ENCODE measurements at places on chromosomes 3 and 15.

GRCh38 chr3:58072052-58072762 lies 64.0 kb downstream of the FLNB start:
- peak; percentile 81 for DNase-seq

DNA sequence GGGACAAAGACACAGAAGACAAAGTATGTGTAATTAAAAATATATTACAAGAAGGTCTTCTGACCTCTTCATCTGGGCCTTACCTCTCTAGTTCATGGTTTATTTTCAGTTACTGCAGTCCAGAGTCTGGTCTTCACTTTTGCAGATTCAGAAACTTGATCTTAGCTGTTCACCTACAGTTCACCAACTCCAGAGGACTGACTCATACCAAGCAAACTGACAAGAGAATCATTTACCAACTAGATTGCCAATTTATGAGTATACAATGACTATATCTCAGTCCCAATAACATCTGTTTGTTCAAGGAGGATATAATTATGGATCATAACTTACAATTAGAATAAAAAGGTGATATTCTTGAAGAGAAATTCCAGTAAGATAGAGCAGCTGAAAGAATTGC lies 9.0 kb downstream of the P2RY1 start:
- peak; percentile 42 for DNase-seq

- DNase-seq, result no peak
Measured at GRCh38 chr3:69568458-69568857, 170.8 kb upstream of the MITF start.

DNA sequence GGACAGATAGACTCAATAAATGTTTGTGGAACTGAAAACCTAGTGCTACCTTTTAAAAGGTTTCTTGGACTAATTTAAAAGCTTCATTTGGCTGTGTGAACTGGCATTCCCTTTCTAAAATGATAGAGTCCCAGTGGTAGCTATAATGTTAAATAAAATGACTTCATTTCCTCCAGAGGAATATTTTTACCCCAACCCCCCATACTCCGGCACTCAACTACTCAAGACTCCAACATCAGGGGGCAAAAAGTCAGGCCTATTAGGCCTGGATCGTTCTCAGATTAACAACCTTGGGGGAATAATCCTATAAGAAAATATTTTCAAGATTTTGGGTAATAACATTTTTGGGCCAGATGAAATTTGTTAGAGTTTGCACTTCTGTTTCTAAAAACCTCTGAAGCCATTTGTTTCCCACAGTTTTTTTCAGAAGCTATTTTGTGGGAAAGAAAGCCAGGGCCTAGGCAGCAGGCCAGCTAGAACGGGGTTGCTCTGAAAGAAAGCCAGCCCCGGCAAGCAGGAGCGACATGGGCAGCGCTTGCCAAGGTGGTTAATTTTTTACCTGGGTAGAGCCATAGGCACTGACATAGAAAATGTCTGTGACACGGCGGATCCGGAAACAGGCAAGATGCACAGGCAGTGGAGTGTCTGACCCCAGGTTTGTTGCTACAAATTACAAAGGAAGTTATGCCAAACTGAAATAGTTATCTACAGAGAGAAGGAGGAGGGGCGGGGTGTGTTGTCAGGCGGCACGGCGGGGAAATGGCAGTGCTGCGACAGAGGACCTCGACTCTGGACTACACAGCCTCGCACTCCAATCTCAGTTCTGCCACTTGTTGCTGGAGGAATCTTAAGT lies 84.6 kb downstream of the MAGI1 start:
- peak; percentile 88 for DNase-seq

DNA sequence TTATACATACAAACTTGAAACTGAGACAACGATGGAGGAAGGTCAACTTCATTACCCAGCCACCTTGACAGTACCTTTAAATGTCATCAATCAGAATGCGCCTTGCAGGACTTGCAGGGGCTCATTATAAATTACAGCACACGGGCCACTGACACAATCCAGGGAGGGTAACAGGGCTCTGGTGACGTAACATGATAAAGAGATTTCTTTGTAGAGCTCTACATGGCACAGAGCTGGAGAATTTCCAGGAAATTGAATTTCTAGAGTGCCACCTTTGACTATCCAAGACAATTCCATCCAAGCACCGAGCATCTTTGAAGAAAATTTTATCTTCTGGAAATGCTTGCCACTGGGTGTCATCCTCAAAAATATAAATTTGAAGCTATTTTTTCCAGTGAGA lies 486.0 kb downstream of the FOXP1 start:
- DNase-seq, result no peak

- no peak for DNase-seq
Measured at GRCh38 chr3:186653984-186654383, 11.8 kb upstream of the HRG start.

DNA sequence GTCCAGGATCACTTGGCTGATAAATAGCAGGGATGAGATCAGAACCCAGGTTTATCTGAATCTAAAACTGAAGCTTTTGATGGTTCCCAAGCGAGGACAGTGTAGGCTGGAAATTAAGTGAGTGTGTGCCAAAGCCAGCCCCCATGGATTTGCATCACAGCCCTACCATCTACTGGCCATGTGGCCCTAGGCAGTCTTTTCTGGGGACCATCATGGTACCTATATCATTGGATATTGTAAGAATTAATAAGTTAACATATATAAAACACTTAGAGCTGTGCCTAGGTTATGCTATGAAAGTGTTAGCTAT lies 32.8 kb upstream of the SSR3 start:
- no peak for DNase-seq

DNA sequence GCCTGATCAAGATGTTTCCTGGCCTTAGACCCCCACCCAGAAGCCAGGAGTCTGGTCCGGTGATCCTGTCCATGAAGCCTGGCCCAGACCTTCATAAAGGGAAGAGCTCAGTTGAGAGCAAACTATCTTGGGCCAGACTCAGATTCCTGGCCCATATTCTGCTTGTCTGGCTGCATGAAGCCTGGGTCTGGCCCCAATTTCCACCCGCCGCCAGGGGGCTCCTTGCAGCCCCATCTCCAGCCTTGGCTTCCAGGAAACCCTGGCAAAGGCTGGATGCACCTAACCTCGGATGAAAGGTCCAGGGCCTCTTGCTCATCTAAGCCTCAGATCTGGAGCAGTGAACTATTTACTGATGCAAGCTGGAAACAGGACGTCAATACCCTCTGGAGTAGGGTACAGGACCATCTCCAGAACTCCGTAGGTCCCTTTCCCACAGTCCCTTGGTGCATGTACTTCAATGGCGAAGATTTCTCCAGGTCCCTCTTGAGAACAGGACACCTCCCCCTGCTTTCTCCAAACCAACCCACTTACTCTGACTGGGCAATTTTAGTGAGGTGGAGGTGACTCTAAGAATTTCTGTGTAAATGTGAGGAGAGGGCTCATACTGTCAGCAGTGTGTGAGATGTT lies 5.6 kb downstream of the FOXL2 start:
- DNase-seq, result peak; percentile 33

GRCh38 chr3:108062051-108062450 lies 28.8 kb downstream of the CD47 start:
- DNase-seq, result no peak
